MG63 (cell line): ENCODE measurements at places on chromosomes 1 and 21.

DNA sequence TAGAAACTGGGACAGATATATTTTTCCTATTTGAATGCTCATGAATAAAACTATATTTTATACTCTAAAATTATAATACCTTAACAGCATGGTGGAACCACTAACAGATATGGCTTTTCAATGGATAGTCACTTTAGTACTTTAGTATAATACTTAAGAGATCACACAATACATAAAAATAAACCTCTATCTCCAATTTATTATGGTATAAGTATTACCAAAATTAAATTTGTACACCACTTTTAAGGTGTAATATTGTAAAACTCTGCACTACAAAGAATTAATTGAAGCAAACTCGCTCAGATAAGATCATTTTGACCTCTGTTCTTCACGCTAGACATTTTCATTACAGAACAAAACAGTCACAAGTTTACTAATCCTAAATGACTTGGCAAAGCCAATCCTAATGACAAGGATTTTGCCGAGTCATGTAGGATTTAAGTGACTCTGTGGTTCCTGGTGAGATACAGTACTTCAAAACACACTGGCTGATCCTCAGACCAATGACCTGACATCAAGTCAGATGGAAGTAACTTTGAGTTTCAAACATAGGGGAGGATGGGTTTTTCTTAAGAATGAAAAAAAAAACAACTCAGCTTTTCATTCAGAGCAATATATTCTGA is 200.6 kb downstream of the SMYD3 start:
- DNase-seq: no peak

- DNase-seq: no peak
These were observed 233.1 kb downstream of the PAPPA2 start for GRCh38 chr1:176696109-176696508.

GRCh38 chr21:27101523-27101922 is 134.6 kb upstream of the ADAMTS5 start:
- DNase-seq: no peak

DNA sequence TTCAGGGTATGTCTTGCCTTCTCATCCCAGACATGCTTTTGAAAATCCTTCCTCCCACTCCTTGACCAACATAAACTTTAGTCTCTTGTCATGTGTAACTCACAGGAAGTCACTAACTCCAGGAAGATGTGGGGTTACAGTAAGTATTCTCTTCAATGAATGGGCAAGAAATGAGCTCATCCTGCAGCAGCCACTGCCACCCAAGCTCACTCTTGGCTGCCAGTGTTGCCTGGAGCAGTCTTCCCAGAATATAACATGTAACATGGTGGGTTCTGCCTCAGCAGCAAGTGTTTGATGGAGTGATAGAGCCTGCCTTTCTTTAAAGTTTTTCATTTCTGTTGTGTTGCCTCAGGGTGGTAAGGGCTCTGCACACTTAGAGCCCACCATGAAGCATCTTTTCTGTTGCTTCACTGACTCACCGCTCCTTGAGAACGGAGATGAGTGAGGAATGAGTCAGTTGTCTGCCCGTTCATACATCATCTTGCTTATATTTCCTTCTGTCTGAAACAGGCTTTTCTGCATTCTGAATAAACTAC is 187.0 kb downstream of the TPR start:
- peak; percentile 78 for DNase-seq

GRCh38 chr1:185073725-185074124 is 28.4 kb downstream of the RNF2 start:
- peak; percentile 42 for DNase-seq

GRCh38 chr1:211625040-211625439 is 46.1 kb upstream of the SLC30A1 start:
- peak; percentile 39 for DNase-seq

DNA sequence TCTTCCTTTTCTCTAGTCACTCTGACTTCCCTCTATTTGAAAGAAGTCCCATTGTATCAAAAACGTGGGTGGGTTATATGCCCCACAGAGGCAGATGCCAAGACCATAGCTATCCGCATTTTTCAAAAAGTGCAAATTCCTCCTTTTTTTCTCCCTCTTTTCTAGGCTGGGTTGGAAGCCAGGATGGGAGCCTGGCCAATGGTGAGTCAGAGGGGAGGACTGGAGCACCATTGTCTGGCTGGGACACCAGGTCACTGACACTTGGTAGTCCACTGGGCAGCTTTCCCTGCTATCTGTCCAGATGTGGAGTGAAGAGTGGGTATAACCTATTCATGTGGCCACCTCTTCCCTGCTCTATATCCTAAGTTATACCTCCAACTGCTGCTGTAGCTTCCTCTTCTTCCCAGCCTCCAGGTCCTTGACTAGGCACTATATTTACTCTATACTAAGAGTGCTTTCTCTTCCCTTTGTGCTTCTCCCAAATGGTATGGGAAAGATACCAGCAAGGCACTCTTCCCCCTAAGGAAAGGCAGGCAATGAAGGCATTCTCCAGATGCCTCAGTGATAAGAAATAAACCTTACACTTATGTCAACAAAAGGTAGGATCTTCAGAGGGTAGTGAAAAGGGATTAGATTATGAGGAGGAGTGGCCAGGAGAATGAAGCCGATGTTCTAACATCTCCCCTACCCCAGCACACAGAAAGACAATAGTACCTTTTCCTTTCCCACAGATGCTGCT is 12.9 kb downstream of the PI4KB start:
- peak; percentile 93 for DNase-seq

- peak; percentile 70 for DNase-seq
These were observed 312.9 kb downstream of the RRAGC start for GRCh38 chr1:38546636-38547035.

DNA sequence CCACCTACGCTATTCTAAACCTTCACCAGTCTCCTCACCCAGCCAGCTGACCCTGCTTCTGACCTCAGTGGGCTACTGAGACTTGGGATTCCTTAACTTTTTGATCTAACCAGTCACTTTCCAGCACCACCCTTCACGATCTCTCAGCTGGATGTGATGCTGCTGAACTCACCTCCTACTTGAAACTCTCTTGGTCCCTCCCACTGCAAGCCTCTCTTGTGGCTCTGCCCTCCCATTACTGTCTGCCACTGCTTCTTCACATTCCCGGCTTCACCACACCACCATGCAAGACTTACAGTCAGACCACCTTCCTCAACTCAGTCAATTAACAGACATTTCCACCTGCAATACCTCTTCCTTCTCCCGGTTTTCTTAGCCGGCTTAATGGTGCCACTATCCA is 6.3 kb downstream of the TAF5L start:
- no peak for DNase-seq

DNA sequence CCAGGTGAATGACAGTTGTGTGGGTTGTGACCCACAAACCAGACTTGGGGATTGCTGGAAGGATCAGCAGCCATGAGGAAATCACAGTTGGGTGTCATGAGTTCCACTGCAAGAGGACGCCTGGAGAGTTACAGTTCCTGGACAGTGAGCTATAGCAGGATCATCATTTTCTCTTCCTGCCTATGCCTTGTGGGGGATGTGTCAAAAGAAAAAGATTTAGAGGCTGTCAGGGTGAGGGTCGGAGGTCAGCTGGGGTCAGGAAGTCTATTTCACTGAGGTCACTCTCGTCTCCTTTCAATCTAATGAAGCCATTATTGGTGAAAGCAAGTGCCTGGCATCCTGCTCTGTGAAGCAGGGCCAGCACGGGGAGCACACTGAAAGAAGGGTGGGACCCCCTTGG is 7.0 kb upstream of the LIN28A start:
- no peak for DNase-seq

DNA sequence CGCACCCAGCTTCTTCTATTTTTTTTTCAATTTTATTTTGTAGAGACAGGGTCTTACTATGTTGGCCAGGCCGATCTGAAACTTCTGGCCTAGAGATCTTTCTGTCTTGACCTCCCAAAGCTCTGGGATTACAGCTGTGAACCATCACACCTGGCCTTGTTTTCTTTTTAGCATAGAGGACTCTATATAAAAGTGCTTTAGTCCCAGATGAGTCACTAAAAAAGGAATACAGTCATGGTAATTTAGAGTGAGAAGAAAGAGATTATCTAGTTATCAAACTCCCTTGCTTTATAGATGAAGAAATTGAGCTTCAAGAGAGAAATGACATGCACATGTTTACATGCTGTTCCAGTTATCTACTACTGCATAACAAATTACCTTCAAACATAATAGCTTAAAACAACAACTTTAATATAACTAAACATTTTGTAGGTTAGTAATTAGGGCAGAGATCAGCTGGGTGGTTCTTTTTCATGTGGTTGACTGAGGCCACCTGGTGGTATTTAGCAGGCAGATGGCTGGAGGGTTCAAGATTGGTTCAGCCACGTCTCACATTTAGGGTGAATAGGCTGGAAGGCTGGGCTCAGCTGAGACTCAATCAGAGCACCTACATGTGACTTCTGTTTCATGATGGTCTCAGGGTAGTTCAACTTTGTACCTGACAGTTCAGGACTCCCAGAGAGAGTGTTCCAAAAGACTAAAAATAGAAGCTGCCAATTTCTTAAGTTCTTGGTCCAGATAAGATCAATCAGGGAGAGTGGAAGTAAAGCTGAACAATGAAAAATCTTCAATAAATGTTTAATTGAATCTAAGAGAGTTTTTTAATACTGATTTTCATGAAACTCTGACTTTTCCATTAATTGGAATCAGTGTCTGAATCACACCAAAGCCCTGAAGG is 16.9 kb upstream of the MTF2 start:
- peak; percentile 9 for DNase-seq

DNA sequence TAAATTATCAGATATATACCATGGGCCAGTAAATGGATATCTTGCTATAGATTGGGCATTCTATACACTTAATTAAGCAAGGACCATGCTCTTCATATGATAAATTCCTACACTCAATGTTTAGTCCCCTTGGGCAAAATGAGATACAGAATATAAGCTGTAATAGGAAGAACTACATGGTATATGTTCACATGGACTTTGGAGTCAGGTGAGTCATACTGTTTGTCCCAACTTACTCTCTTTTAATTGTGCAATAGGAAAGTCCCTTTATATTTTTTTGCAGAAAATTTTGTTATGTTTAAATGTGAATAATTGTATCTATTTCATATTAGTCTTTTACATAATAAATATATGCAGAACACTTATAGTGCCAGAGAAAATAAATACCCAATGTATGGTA is 820.2 kb upstream of the ADAMTS5 start:
- no peak for DNase-seq

DNA sequence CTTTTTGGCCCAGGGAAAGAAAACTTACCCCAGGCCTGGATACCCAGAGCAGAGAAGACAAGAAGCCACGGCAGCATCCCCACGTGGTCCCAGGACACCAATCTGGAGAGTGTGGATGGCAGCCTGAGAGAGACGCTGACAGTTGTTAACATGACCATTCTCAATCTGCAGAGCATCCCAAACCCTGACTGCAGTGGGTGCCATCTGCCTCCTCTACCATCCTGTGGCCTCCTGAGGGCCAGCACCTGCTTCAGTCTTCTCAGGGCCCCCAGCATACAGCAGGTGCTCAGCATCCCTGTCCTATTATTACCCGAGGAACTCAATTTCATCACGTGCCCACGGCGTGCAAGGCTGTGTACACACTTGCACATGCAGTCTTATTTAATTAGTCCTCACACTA is 785 bp downstream of the PGLYRP4 start:
- DNase-seq: no peak

GRCh38 chr1:203906932-203907331 is 45.5 kb downstream of the SNRPE start:
- DNase-seq: peak; percentile 59

DNA sequence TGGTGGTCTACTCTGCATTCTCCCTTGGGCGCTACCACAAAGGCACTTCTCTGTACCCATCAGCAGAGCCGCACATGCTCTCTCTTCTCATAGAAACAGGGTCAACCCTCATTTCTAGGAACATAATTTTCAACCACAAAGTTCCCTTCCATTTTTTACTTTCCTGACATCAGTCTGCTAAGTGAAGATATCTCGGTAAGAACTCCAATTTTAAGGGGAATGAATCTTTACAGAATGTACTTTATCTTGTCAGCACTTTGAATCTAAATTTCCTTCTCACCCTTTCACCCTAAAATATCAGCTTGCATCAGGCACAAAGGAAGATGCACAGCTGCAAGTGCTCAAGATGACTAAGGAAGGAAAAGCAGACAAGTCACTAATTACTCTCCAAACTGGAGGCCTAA is 545.9 kb downstream of the SMYD3 start:
- no peak for DNase-seq

DNA sequence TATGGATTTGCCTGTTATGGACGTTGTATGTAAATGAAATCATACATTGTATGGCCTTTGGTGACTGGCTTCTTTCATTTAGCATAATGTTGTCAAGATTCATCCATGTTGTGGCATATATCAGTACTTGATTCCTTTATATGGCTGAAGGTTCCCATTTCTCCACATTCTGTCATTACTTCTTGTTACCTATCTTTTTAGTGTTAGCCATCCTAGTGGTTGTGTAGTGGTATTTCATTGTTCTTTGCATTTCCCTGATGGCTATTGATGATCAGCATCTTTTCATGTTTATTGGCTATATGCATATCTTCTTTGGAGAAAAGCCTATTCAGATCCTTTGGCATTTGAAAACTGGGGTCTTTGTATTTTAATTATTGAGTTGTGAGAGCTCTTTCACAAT is 39.8 kb upstream of the PODN start:
- DNase-seq: no peak

- DNase-seq: no peak
These were observed 4.6 kb upstream of the BTG2 start for GRCh38 chr1:203300441-203301330.

- no peak for DNase-seq
These were observed 47.1 kb upstream of the SCMH1 start for GRCh38 chr1:41289196-41289595.

DNA sequence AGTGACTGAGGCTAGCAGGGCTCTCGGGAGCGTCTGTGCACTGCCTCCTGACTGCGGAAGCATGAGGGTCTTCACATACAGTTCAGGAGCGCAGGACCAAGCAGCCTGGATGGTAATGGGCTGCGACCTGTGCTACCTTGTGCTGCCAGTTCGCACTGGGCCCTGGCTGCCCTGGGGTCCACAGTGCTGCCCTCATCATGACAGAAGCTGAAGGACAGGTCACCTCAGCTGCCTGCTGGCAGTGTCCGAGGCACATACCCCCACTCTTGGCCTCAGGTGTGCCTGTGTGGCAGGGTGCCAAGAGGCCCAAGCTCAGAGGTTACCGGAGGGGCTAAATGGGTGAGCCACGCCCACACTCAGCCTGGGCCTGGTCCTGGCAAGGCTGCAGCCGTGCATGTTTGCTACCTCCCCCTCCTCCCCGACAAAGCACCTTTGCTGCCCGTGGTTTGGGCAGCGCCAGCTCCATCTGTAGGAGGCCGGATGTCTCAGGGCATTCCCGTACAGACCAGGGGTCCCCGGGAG is 4.4 kb downstream of the JMJD4 start:
- no peak for DNase-seq

GRCh38 chr21:38794978-38795377 is 10.8 kb upstream of the ETS2 start:
- DNase-seq: no peak

DNA sequence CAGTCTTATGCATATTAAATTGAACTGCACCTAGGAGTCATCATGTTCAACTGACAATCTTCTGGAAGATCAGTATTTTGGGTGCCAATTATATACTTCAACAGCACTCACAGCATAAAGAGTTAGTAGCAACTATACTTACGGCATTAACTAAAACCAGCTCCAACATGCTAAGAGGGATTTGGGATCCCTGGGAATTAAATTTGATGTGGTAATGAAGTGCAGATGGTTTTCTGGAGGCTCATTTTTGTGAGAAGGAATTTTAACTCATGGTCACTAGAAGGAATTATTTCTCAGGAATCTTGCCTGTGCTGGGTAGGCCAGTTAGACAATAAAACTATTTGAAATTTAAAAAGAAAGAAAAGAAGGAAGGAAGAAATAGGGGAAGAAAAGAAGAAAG is 18.3 kb downstream of the IFI44 start:
- no peak for DNase-seq

- DNase-seq: no peak
These were observed 483.5 kb upstream of the PKN2 start for GRCh38 chr1:88200545-88200944.
